ENCODE measurements at places on chromosomes 5 and 9.

DNA sequence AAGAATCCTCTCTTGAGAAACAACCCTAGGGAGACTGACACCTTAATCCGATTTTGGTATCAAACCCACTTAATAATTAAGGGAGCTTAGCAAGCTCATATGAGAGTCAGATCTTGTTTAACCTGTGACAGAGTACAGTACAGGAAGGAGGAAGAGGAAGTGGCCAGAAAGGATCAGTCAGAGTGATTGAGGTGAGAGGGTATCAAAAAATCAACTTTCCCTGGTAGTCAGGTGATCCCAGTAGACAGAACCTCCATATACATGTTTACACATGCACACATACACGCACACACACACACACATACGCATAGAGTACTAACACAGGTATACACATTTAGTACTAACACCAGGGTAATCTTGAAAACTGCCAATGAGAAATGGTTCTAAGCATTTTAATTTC is 56.8 kb downstream of the GLIS3 start:
- no peak for DNase-seq

DNA sequence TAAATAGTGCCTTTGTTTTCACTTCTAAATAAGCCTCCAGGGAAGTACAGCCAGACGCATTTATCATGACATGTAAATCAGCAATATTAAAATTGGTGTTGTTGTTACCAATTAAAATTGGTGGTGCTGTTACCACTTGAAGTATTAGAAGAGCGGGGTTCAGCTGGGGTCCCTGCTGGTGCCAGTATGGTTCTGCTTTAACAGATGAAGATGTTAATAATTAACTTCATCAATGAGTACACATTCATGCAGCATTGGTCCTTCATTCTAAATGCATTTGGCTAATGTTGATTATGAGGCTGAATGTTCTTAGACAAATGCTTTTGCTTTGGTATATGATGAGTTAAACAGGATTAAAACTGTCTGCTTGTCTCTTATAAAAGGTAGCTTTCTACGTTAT is 67.6 kb upstream of the TMC1 start:
- no peak for DNase-seq

GRCh38 chr5:119451561-119451960 is 736 bp upstream of the HSD17B4 start:
- no peak for DNase-seq

GRCh38 chr9:81669041-81669651 is 20.2 kb downstream of the TLE1 start:
- DNase-seq: no peak

GRCh38 chr5:60376860-60377259 is 323.1 kb downstream of the DEPDC1B start:
- no peak for DNase-seq

DNA sequence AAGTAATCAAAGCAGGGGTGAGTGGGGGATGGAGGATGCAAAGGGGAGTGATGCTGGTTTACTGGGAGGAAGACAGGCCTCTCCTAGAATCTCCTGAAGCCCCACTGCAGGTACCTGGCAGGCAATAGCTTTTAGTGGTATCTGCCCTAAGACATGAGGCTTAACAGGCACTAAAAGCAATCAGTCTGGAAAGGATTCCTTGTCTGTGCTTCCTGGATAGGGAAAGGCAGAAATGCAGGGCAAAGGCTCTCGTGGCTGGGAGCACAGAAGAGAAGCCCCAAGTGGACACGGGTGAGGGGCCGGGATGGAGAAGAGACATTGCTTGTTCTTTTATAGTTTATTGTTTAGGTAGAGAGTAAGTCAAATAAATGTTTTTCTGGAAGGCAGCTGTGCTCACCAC is 40.1 kb downstream of the CCNJL start:
- DNase-seq: no peak

DNA sequence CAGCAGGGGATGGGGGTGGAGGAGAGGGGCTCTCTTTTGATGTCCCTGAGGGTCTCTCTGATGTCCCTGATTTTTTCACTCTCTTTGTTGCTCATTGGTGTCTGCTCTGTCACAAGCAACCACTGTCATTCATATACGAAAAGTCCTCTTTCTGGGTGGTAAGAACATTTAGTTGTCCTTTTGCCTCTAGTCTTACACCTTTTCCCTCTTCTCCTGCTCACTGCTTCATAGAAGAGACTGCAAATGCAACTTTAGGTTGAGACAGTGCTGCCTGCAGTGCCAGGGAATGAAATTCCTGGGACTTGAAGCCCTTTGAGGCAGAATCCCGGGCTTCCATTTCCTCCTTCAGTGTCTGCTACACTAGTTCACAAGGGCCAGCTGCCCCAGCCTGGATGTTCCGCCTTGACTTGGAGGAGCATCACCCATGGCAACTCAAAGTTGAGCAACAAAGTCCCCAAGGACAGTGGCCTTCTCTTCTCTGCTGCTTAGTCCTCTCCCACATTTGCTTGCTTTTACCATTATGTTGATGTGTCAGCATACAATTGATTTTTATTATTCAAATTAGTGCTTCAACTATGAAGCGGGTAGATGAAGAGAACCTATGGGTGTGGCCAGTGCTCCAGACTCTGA is 94.7 kb upstream of the RUSC2 start:
- no peak for DNase-seq

GRCh38 chr5:7000310-7000709 is 287.1 kb downstream of the TENT4A start:
- DNase-seq: no peak

GRCh38 chr9:136060671-136061371 is 34.3 kb downstream of the NACC2 start:
- no peak for DNase-seq

DNA sequence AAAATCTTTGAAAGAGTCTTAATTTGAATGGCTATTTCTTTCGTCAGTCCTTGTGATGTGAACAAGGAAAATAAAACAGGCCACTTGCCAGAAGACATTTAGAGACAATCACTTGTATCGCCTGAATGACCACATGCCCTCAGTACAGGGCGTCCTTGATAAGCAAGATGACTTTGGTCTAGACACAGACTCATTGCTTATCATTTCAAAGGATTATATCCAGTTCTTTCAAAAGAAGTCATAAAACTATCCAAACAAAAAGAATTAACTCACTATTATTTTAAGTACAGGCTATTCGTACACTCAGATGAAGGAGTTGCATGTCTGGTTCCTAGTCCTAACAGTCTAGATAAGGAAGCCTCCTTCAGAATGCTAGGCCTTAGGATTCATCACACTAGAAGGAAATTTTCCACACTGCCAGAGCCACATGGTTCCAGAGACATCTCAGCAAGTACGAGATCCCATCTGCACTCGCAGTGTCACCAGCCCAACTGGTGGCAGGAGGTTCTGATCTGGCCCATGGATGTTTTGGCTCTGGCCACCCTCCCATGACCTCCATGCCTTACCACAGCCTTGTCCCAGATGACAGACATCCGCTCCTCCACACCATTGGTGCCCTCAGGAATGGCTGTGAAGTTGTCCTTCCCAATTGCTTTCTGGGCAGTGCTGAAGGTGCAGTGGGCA is 109.6 kb downstream of the DPYSL3 start:
- DNase-seq: no peak

DNA sequence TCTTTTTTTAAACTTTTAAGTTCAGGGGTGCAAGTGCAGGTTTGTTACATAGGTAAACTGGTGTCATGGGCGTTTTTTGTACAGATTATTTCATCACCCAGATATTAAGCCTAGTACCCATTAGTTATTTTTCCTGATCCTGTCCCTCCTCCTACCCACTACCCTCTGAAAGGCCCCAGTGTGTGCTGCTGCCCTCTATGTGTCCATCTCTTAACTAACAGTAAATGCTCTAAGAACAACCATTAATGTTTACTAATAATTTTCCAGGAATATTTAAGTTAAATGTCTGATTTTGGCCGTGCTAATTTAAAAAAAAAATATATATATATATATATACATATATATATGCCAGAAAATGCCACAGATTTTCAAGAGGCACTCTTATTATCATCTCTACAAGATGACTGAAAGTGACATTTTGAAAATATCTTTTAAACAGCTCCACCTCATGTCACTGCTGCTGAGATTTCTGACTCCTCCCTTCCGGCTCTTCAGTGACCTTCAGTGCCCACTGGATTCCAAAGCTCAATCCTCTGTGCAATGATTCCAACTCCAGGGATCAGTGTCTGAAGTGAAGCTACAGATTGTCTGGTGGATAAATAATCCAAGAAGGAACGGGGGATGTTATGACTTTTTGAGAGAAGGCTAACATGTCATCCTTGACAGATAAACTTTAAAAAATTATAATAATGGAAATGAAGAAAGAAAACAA is 46.7 kb upstream of the HNRNPA0 start:
- DNase-seq: no peak

DNA sequence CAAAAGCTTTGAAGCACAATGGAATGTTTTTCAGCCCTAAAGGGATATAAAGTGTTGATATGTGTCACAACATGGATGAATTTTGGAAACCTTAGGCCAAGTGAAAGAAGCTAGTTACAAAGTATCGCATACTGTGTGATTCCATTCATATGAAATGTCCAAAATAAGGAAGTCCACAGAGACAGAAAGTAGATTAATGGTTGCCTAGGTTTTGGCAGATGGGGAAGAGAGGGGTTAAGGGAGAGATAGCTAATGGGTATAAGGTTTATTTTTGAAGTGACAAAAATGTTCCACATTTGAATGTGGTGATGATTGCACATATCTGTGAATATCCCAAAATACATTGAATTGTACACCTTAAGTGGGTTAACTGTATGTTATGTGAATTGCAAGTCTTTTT is 57.5 kb upstream of the MCCC2 start:
- no peak for DNase-seq

DNA sequence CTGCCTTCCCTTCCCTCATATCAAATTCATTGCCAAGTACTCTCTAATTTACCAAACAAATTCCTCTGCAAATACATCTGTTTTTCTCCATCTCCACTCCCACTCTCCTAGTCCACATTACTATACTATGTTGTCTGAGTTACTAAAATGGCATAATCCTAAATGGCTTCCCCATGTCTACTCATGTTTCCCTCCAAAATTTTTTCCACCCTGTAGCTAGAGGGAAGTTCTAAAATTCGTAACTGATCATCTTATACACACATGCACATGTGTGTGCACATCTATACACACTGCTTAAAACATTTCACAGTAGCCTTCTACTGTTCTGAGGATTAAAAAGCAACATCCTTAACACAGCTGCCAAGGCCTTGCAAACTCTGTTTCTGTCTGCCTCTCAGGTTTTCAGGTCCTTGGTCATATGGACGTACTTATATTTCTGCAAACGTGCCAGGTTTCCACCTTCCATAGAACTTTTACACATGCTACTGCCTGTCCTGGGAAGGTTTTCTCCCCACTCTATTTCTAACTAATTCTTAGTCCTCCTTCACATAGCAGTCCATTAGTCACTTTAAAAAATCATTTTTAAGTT is 140.6 kb downstream of the LURAP1L start:
- no peak for DNase-seq

- DNase-seq: no peak
These were observed 256.3 kb upstream of the TRIM32 start for GRCh38 chr9:116430849-116431248.

GRCh38 chr5:84379749-84380148 is 4.9 kb downstream of the EDIL3 start:
- no peak for DNase-seq

DNA sequence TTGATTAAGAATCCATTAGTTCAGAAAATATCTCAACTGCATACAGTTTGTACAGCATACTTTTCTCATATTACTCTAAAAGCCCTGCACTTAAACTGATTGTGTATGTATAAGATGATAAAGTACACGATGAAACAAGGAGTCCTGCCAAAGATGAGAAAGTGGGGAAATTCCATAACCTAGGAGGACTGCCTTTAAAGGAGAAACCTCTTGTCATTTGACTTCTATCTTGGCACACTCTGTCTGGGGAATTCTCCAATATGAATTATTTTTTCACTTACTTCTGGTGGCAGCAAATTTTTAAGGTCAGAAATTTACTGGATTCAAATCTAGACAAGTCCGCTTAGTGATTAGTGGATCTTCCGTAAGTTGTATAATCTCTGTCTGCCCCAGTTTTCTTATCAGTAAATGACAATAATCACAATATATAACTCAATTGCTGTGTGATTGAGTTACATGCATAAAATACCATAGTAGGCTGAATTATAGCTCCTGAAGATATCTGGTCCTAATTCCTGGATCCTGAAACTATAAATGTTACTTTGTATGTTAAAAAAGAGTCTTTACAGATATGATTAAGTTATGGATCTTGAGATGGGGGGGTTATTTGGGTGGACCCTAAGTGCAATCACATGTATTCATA is 17.0 kb upstream of the ISOC1 start:
- no peak for DNase-seq

DNA sequence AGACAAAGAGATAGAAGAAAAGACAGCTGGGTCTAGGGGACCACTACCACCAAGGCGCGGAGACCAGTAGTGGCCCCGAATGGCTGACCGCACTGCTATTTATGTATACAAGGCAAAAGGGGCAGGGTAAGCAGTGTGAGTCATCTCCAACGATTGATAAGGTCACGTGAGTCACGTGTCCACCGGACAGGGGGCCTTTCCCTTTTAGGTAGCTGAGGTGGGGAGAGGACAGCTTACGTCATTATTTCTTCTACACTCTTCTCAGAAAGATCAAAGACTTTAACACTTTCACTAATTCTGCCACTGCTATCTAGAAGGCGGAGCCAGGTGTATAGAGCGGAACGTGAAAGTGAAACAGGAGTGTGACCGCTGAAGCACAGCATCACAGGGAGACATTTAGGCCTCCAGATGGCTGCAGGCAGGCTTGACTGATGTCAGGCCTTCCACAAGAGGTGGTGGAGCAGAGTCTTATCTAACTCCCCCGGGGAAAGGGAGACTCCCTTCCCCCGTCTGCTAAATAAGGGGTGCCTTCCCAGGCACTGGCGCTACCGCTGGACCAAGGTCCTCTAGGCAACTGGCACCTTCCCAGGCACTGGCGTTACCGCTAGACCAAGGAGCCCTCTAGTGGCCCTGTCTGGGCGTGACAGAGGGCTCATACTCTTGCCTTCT is 6.1 kb upstream of the PRR16 start:
- DNase-seq: no peak

GRCh38 chr5:149423794-149424268 is 44.7 kb upstream of the IL17B start:
- no peak for DNase-seq

DNA sequence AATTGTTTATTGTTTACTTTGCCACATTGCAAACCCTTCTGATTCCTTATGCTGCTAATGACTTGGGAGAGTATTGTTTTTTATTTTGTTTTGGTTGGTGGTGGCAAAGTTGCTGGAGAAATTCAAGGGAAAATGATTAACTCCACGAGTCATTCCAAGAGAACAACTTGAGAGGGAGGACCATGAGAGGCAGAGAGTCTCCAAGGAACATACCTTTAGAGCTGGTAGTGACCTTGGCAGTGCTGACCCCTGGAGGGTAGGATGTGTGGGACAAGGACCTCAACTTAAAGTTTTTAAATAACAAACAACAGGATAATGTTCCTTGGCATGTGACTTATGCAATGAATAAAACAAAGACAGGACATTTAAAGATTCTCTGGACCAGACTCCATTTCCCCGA is 139.7 kb downstream of the LRRC70 start:
- no peak for DNase-seq

- DNase-seq: no peak
These were observed 149.2 kb downstream of the GABBR2 start for GRCh38 chr9:98559561-98559960.
